ENCODE measurements at places on chromosomes 16 and 17.
A peak's percentile ranks its signal among the peaks of the same experiment; 100 is the strongest.

DNA sequence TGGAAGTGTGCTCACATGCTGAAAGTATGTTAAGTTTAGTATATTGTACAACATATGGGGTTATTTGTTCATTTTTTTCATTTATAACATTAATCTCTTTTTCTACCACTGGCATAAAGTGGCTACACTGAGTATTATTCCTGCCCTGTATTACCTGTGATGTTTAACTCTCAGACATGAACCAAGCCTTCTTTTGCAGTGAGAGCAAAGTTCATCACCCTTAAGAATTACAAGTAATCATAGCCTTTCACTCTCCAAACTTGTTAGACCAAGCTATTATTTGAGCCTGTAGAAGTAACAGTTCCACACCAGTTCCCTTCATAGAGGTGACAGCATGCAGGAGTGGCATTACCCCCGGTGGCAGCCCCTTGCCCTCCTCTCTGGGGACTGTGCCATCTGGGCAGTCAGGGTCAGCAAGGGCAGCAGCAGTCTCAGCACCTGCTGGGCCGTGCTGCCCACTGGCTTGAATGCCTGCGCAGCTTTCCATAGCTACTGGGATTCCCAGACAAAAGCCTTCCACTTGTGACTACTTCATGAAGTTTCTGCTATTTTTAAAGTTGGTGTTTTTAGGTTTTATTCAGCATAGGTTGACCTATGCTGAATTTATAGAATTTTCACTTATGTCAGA lies 71.3 kb downstream of the TMC6 start:
- DNase-seq, result no peak

DNA sequence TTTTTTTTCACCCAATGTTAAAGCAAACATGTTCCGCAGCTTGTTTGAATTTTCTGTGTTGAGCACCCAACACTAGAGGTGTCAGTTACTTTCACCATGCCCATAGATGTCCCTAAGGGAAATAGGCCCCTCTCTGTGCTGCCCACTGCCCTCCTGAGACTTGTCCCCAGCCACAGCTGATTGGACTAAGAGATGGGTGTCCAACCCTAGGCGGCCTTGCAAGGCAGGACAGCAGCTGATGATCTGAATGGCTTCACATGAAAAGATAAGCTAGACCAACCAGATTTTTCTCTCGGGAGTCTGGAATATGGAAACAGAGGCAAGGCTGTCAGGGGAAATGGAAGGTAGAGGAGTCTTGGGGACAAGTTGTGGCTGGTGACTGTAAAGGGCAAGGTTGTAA lies 6.1 kb upstream of the CALB2 start:
- DNase-seq, result no peak

DNA sequence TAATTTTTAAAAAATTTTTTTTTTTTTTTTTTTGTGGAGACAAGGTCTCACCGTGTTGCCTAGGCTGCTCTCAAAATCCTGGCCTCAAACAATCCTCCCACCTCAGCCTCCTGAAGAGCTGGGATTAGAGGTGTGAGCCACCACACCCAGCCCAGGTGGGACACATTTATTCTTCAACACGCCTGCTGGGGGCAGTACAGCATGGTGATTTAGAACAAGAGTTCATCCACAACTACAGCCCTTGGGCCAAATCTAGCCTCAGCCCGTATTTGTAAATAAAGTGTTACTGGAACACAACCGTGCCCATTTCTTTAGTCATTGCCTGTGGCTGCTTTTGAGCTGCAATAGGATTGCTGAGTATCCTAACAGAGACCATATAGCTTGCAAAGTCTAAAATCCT lies 92.8 kb downstream of the KATNIP start:
- no peak for DNase-seq

- DNase-seq, result no peak
Observed at GRCh38 chr16:58492066-58492465, 7.9 kb upstream of the NDRG4 start.

DNA sequence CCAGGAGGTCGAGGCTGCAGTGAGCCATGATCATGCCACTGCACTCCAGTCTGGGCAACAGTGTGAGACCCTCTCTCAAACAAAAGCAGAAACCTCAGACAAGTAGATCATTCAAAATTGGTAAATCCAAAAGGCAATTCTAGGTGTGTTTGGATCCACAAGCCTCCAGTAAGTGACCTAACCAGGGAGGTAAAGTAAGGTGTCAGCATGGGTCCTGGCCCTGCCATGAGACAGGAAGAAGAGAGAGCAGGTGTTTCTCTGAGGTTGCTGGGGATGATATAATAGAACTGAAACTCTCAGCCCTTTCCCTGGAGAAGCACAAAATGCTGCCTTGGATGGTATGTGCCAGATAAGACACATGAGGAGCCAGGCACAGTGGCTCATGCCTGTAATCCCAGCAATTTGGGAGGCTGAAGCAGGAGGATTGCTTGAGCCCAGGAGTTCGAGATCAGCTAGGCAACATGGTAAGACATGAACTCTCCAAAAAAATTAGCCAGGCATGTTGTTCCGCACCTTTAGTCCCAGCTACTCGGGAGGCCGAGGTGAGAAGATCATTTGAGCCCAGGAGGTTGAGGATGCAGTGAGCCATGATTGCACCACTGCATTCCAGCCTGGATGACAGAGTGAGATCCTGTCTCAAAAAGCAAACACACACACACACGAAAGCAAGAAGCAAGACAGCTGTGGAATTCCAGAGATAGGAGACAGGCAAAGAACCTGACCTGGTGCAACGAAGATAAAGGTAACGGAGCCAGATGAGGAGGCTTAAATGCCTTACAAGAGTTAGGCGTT lies 6.5 kb downstream of the TM4SF5 start:
- DNase-seq, result no peak

DNA sequence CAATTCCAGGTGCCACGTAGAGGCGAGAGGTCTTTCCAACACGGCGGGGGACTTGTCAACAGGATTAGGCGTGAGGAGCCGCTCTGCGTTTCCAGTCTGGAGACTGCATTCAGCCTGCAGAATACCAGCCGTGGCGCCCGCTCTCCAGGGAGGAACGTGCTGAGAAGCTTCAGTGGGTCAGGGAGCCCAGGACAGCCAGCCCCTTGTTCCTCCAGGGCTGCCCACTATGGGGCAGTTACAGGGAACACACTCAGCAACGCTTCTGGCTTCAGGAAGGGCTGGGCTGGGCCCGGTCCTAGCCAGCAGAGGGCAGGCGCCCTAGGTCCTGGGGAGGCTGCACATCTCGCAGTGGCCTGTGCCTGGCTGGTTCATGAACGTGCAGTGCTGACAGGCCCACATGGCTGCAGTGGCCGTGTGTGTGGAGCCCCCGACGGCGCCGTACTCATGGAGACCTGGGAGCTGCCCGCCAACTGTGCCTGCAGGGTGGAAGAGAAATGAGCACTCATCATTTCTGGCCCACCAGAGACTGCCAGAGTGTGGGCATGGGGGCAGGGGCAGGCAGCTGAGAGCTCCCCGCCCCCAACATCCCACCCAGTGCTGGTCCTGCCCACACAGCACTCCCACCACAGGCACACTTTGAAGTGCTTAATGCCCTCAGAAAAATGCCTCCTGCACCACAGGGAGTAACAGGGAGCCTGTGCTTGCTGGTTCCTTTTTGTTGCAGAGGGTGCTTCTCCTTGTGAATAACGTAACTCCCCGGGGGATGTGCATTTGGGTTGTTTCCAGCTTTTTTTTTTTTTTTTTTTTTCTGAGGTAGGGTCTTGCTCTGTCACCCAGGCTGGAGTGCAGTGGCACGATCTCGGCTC lies 7.0 kb upstream of the FAAP100 start:
- no peak for DNase-seq

DNA sequence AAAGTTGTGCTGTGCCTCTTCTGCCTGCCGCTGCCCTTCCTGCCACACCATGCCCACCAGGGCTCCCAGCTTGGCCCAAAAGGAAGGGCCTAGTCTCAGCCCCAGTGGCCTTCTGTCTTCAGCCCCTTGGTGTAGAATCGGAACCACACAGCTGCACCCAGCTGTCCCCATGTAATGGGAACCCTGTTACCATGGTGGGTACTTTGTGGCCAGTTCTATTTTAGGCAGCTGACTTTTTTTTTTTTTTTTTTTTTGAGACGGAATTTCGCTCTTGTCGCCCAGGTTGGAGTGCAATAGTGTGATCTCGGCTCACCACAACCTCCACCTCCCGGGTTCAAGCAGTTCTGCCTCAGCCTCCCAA lies 163.3 kb upstream of the GSE1 start:
- no peak for DNase-seq

DNA sequence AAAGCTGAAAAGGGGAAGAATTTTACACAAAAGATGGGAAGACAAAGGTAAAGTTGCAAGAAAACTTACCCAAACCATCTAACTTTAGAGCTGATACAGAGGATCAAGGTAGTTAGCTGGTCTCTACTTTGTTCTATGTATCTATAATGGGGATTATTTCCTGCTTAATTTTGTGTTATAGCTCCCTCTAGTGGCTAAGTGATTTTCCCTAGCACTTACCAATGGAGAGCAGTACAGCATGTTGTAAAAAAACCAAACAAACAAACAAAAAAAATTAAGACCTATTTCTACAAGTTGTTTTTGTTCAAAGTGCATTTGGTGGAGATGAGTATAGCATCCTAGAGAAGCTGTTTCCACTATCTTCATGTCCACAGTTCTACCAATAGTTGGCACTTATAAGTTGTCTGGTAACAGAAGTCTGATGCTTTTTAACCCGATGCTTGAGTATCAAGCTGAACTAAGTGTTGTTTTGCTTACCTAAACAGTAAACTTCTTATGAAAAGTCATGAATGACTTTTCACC lies 7.5 kb downstream of the SRSF1 start:
- peak; percentile 86 for DNase-seq

GRCh38 chr17:77085926-77086432 lies 54.8 kb upstream of the SEC14L1 start:
- DNase-seq, result no peak

DNA sequence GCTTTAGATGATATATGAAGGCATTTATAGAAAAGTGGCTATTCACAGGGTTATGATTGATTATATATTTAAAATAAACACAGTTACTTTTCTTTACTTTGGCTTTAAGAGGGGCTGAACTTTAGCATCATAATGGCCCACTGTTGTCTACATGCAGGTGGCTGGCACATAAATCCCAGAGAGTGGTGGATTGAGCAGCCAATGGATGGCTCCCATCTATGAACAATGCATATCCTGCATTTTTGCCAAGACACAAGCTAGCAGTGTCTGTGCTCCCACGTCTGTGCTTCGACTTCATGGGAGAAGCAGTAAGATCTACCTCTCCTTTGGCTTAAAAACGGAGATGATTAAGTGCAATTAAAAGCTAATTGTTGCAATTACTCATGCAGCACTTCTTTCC lies 373.2 kb upstream of the CDH11 start:
- DNase-seq, result no peak

- no peak for DNase-seq
Observed at GRCh38 chr17:34252444-34253138, 2.5 kb upstream of the CCL2 start.

- DNase-seq, result no peak
Observed at GRCh38 chr17:30234296-30234695, 1.2 kb downstream of the SLC6A4 start.

DNA sequence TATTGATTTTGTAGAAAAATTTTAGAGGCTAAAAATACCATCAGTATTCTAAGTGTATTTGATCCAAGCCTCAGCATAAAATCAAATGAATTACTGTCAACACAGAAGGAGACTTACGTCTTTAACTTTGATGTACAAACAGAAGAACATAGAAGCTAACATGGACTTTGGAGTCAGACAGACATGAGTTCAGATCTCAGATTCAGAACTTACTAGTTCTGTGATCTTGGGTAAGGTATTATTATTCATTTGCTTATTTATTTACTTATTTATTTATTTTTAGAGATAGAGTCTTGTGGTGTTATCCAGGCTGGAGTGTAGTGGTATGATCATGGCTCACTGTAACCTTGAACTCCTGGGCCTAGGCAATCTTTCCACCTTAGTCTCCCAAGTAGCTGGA lies 4.0 kb upstream of the SLFN12L start:
- no peak for DNase-seq

DNA sequence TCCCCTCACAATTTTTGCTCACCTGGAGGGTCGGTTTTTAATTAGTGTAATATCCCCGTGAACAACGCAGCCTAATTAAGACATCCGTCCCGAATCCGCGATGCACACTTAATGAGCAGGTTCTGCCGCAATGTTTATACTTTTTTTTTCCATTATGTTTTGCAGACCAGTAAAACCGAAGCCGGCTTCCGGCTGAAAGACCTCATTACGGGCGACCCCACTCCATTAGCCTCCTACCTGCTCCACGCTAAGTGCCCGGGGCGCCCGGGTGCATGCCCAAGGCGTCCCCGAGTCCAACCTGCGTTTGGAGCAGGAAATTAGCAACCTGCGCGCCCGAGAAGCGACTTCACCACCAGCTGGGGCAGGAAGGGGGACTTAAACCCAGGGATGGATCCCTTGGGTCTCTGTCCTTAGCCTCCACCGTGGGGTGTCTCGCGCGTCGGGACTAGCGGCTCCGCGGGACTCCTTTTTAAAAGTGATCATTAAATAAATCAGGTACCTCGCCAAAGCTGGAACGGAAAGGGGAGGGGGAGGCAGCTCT lies 1.7 kb downstream of the RBFOX3 start:
- no peak for DNase-seq

- no peak for DNase-seq
Observed at GRCh38 chr17:8121407-8121680, 2.6 kb downstream of the HES7 start.

- DNase-seq, result no peak
Observed at GRCh38 chr17:17636272-17636885, 44.9 kb upstream of the PEMT start.

DNA sequence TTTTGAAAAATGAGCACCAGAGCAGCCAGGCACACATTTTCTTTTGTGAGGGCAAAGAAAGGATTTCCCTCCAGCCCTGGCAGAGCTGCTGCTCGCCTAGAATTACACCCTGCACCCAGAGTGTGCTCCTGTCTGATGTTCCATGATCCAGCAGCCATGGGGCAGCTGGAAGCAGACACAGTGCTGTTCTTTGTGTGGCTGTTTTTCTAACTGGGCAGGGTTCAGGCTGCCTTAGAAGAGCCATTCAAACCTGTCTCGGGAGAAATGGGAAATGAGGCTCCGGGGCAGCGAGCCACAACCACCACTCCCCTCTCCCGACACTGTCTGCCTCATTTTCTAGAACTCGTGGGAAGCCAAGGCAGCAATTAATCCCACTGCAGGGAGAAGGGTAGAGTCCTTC lies 28.9 kb downstream of the LITAF start:
- no peak for DNase-seq

DNA sequence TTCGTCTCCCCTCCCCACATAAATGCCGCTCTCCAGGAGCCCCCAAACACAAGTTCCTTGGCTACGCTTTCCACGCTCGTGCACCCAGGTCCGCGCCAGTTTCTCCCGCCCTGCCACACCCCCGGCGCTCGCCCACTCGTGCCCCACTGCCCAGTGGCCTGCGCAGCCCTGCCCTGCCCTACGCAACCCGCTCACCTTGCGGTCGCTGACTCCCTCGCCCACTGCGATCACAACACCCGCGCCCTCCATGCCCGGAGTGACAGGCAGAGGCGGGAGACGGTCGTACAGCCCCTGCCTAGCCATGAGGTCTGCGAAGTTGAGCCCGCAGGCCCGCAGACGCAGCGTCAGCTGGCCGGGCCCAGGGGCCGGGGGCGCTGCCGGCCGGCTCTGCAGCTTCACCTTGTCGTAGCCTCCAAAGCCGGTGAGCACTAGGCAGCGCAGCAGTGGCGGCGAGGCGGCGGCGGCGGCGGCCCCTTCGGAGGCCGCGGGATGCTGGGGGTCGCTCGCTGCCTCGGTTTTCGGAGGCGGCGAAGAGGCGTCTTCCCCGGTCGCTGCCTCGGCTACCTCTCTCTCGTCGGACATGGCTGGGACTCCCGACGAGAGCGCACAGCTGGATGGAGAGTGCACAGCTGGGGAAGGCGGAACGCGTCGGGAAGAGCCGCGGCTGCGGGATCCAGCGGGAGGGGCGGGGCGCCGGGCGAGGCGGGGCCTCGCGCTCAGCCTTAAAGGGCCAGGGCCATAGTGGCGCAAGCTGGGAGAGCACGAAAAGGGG lies at the start of gene VAT1:
TSS of gene VAT1 (minus strand) at position 645 of the 772 bp plus-strand sequence. CDS start at position 582, 63 bp downstream.
- DNase-seq, result peak; percentile 54

GRCh38 chr17:38727736-38728135 lies 2.4 kb upstream of the CISD3 start:
- DNase-seq, result peak; percentile 78

All from CD4-positive, alpha-beta T cell treated with Interleukin-4 for 1 hour (primary cell).